ENCODE measurements at places on chromosomes 4 and X.

DNA sequence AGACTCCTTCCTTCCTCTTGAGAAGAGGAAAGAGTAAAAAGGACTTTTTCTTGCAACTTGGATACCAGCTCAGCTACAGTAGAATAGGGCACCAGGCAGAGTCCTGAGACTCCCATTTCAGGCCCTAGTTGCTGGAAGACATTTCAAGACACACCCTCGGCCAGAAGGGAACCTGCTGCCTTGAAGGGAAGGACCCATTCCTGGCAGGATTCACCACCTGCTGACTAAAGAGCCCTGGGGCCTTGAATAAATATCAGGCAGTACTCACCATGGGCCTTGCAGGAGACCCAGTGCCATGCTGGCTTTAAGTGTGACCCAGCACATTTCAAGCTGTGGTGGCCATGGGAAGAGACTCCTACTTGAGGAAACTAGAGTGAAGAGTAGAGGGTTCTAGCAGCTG lies 317.6 kb downstream of the DKK2 start:
- DNase-seq = no peak

GRCh38 chrX:152926279-152926678 lies 28.4 kb downstream of the ZNF185 start:
- DNase-seq = no peak

GRCh38 chr4:39825741-39826231 lies 127.8 kb downstream of the UBE2K start:
- no peak for DNase-seq

DNA sequence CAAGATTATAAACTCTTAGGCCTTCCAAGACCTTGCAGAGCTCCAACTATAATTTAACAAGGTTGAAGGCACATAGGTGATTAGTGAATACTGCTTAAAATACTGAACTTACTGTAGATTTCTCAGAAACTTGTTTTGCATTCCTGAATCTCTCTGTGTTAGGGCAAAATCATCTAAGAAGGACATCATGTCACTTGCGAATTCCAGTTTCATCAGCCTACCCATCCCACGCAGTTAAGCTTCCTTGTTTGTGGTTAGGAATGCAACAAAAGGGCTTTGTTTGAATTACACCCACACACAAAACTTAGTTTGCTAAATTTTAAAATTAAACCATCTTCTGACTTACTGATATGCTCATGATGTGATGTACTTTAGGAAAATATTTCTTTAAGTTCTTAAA lies 174.0 kb downstream of the SOWAHB start:
- no peak for DNase-seq

- DNase-seq = no peak
Measured at GRCh38 chr4:95215991-95216605, 332.7 kb downstream of the UNC5C start.

DNA sequence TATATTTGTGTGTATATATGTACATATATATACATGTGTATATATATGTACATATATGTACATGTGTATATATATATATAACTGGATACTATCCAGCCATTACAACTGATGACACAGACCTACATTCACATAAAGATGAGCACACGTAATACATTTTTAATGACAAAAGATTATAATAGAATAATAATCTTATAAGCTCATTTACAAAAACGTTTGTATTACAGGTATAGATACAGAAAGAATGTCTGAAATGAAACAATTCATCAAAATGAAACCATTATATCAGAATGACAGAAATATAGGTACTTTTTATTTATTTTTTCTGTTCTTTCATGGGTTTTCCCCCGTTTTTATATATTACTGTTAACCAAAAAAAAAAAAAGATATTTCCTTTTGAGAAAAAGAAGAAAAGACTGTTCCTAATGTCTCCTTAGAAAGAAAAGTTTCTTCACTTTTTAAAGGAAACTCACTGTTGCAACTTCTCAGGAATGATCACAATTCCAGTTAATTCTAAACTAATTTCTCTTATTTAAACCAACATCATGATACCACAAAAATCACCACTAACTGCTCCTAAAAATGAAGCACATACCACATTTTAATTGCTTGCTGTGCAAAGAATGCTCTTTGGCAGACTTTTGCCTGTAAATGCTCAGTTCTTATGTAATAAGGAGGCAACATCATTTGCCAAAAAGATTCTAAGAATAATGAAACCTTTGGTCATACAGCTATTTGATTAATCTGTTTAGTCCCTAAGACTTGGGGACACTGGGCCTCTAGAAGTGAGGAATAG lies 18.9 kb downstream of the LEF1 start:
- no peak for DNase-seq

All from effector memory CD4-positive, alpha-beta T cell (primary cell).